Stimulated activated CD4-positive, alpha-beta T cell treated with anti-CD3 and anti-CD28 coated beads, Interleukin-15, amount 100 ng/mL, for 48 hours (primary cell): ENCODE measurements at places on chromosomes 3 and 15.

DNA sequence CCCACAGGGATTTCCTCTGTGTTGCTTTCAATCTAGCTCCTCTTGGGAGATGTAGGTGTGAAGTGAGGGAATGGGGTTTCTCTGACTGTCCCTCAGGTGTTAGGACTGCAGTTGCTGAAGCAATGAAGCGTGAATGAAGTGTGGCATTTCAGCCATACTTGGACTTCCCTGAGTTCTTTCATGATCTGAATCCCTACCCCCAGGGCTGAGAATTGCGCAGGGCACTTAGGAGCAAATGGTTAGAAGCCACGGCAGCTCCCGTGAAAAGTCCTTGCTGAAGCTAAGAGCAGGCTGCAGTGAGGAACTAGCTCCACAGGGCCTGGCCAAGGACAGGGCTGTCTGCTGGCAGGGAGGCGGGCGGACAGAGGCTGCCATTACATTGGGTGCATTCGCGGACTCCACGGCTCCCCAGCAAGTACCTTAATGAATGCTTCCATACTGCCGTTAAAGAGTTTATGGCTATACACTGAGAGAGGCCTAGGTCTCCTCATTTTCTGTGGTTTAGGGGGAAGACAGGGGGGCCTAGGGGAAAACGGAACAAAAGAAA, 69.0 kb upstream of the RAD18 start:
- no peak for DNase-seq

GRCh38 chr15:57528940-57529565, 62.7 kb upstream of the MYZAP start:
- DNase-seq, result no peak

DNA sequence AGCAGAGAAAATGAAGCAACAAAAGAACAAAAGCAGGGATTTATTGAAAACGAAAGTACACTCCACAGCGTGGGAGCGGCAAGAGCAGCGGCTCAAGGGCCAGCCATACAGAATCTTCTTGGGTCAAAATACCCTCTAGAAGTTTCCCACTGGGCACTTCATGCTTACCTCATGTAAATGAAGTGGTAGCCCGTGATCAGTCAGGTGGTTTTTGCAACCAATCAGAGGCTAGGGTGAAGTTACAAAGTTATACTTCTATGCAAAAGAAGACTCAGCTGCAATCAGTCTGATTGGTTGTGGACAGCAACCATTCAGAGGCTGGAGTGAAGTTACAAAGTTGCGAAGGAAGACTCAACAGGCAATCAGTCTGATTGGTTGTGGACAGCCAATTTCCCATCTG, 37.8 kb upstream of the TRH start:
- DNase-seq, result no peak

GRCh38 chr3:190192087-190192486, 71.4 kb upstream of the P3H2 start:
- no peak for DNase-seq

GRCh38 chr3:196968233-196969133, at the start of gene PIGZ:
TSS of gene PIGZ (minus strand) at chr3:196968833. CDS start at chr3:196952031, 16,802 bp downstream.
- DNase-seq, result no peak

GRCh38 chr3:171234298-171235010, 207.9 kb upstream of the SLC2A2 start:
- no peak for DNase-seq

DNA sequence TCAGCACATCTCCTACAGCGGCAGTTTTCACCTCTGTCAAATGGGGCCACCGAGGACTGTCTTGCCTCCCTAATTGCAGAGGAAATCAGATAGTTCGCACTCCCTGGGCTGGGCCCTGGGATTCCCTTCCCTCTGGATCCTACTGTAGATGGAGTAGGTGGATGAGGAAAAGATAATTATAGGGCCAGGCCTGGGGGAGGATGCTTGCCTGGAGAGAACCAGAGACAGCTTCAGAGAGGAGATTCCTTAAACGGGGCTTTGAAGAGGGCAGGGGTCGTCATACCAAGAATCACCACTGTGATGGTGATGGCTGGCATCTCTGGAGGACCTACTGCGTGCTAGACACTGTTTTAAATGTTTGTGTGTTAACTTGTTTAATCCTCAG, 50.8 kb upstream of the SLC6A6 start:
- DNase-seq, result no peak

DNA sequence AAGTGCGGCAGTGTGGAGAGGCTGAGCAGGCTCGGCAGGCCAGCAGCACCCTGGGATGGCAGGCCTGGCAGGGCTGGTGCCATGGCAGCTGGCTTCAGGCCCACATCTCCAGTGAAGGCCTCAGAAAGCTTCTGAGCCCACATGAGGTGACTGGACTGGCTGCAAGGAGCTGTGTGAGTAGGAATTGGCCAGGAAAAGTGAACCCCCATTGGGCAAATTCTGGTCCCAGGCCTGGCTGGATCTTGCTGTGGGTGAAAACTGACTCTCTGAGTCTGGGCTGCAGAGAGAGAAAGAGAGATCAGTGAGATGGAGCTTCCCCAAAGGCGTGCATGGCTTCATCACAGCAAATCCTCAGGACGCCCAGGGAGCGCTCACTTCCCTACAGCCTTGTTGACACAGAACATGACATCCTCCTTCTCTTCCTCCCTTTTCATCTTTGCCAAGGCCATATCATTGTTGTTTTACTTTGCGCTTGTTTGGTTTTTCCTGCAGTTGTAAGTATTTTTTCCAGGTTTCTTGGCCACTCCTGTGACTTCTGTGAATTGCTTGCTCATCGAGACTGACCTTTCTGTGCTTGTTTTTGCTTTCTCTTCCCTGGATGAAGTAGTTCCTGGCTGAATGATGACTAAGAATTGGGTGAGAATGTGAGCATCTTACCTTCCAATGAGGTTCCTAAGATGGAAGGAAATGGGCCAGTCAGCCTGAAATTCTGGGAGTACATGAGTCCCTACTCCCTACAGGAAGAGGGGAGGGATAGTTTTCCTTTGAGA, 299.1 kb downstream of the TLE3 start:
- DNase-seq, result no peak

GRCh38 chr15:83112233-83112955, 4.9 kb downstream of the TM6SF1 start:
- DNase-seq, result no peak

DNA sequence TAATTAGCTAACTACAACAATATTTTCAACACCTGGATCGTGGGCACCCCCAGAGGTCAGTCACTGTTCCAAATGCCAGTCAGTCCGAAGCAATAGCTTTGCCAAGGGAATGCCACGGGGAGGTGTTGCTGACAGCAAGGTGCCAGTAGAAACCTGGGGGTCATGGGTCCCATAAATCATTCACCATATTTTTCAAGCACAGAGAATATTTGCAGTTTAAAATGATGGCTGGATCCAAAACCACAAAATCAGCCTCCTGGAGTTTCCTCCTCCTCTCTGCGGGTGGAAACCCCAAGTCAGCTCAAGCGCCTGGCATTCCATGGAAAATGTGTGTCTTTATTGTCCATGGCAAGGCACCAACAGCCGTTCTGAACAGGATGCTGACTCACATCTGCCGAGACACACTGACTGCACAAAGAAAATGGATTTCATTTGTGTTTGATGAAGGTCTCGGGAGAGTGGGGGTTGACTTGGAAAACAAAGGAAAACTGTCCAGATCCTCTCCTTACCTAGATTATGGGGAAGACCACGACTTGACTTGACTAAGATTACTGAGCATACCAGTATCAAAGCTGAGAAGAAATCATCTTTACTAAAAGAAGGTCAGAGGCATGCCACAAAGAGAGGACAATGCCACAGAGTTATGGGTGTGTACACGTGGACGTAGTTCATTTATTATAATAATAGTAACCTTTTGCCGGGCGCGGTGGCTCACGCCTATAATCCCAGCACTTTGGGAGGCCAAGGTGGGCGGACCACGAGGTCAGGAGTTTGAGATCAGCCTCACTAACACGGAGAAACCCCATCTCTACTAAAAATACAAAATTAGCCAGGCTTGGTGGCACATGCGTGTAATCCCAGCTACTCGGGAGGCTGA, 26.4 kb downstream of the ANXA2 start:
- no peak for DNase-seq

- DNase-seq, result no peak
Observed at GRCh38 chr15:37517191-37517895, 417.0 kb upstream of the MEIS2 start.

DNA sequence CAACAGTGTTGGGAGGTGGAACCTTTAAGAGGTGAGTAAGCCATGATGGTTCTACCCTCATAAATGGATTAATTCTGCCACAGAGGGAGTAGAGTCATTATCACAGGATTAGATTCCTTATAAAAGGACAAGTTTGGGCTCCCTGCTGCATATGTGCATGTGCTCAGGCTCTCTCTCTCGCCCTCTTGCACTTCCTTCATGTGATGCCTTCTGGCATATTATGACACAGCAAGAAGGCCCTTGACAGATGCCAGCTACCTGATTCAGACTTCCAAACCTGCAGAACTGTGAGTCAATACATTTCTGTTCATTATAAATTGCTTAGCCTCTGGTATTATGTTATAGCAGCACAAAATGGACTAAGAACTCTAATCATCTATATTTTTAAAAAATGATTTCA, 205.3 kb downstream of the CTNNB1 start:
- DNase-seq, result no peak

DNA sequence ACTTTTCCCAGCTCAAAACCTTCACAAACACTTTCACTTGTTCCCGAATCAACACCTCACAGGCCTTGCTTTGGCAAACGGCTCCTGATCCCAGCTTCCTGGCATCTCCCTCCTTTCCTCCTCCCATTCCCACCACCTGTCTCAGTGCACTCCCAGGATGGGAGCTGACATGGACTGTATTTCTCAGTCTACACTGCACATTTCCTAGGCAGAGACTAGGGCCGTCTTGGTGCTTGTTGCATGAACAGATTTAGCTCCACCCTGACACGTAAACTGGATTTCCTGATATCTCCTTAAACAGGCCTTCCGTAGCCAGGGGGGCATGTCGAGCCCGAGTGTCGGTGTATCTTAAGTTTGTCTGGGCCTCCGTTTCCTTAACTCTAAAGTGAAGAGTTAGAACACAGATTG, 790 bp upstream of the WHAMM start:
- DNase-seq, result no peak

GRCh38 chr3:72279631-72280041, 494.7 kb upstream of the PROK2 start:
- DNase-seq, result no peak

- DNase-seq, result no peak
Observed at GRCh38 chr15:87573534-87573933, 683.0 kb downstream of the NTRK3 start.

DNA sequence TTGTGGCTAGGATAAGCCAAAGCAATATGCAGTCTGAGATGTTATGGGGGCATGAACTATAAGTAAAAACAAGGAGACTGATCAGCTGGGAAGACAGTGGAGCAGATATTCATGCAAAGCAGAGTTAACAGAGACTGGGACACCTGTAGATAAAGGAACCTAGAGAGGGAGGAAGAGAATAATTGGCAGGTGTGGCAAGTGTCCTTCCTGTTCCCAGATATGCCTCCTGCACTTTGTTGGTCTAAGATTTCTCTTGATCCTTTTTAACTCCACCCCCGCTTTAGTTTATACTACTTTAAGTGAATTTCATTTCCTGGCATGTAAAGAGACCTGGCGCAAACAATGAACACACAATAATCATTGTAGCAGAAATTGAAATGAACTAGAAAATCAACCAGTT, 169.4 kb downstream of the CNTN6 start:
- no peak for DNase-seq

DNA sequence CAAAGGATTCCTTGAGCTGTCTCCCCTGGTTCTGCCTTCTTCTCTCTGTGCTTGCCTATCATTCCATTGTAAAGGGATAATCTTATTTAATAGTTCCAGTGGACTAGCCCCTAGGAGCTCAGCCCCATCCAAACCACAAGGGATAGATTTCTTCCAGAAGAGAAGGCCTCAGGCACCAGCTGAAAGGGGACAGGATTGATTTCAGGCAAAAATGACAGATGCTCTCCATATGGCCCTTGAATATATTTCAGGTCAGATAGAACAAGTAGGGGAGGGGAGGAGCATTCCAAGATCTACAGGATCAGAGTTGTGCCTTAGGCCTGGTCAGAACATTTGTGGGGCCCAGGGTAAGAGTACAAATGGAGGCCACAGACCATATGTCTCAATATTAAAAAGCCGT, 85.3 kb downstream of the RPLP1 start:
- DNase-seq, result no peak

DNA sequence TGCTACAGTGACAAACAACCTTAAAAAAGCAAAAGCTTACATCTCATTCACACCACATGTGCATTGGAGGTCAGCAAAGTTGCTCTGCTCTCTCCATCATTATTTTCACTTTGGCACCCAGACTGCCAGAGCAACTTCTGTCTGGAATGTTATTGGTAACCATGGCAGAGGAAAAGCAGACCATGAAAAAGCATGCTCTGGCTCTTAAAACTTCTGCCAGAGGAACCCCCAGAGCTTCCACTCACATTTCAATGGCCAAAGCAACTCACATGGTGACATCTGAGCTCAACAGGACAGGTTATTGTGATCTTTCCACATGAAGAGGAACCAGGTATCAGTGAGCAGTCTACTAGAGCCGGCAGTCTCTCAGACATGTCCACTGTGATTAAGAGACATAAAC, 21.9 kb upstream of the FRMD5 start:
- no peak for DNase-seq

DNA sequence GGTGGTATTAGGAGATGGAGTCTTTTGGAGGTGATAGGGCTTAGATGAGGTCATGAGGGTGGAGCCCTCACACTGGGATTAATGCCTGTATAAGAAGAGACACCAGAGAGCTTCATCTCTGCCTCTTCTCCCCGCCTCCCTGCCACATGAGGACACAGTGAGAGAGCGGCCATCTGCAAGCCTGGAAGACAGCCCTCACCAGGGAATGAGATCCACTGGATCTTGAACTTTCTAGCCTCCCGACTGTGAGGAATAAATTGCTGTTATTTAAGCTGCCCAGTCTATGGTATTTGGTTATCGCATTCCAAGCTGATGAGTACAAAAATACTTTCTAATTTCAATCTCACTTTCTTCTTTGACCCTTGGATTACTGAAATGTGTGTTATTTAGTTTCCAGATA, 121.4 kb downstream of the OCA2 start:
- no peak for DNase-seq

DNA sequence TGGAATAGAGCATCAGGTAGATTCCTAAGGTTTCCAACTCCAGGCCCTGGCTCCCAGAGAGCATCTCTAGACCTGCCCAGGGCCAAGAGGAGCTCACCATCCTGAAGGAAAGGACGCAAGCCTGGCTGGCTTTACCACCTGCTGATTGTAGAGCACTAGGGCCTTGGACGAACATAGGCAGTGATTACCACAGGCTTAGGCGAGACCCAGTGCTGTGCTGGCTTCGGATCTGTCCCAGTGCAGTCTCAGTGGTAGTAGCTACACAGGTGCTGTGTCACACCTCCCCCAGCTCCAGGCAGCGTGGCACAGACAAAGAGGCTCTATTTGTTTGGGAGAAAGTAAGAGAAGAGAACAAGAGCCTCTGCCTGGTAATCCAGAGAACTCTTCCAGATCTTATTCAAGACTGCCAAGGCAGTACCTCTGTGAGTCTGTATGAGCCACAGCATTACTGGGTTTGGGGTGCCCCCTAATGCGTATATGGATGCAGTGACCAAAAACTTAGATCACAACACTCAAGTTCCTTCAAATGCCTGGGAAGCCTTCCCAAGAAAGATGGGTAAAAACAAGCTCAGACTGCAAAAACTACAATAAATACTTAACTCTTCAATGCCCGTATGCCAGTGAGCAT, 25.4 kb downstream of the ISG20 start:
- no peak for DNase-seq
